Heart left ventricle (tissue), 16 donors: ENCODE measurements at places on chromosomes 12 and 14. TPM values are rescaled to one million over a fixed set of nuclear protein-coding genes. Genes with fewer than 3 reads are reported as not detected.

DNA sequence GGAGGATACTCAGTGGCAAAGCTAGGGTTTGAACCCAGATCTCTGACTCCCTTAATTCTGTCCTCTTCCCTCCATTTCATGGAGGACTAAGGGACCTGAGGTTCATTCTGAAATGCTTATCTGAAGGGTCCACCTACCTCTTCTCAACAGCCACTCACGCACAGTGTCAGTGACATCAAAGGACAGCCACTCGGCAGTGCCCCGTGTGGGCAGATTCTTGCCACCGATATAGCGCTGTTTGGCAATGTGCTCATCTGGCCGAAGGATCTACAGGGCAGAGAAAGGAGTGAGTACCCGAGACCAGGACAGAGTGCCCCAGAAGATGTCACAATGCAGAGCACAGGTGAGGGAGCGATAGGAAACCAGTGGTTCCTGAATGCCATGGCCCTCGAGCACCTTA, 10.8 kb downstream of the TGFB3 start:
- no peak for DNase-seq

GRCh38 chr14:75877292-75877691, 104.5 kb downstream of the TGFB3 start:
- DNase-seq, result peak; percentile 46

GRCh38 chr14:41229824-41230223, 376.9 kb upstream of the LRFN5 start:
- DNase-seq, result no peak

GRCh38 chr14:23538785-23539184, 12.8 kb downstream of the ZFHX2 start:
- DNase-seq, result no peak

DNA sequence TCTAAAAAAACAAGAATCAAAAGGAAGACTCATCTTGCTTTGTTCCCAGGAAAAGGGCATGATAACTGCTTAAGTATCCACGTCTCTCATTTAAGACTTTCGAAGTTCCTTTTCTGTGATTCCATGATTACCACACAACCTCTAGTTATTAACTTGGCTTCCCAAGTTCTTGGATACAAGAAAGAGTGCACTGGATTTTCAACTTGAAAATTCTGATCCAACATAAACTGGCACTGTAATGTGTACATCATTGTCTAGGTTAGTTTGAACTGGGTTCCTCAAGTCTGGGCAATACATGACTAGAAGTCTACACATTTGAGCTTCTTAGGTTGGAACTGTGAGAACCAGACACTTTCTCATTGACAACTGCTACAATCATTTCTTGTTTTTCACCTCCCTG, 1.6 kb downstream of the KLHL28 start:
- DNase-seq, result no peak

Gene PAH
- not detected for total RNA-seq
